ENCODE measurements at places on chromosomes 3 and 15.

- no peak for DNase-seq
These were observed 132.2 kb upstream of the SLC24A5 start for GRCh38 chr15:47988564-47988963.

DNA sequence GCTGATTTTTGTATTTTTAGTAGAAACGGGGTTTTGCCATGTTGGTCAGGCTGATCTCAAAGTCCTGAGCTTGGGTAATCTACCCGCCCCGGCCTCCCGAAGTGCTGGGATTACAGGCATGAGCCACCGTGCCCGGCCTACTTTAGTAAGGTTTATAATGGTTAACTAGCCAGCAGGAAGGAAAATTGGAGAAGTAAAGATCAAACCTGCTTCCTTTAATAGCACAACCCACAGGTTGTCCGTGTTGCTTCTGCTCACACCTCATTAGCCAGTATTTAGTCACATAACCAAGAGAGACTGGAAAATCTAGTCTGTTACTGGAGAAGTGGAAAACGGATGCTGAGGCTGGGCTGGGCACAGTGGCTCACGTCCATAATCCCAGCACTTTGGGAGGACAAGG, 51.9 kb upstream of the TBL1XR1 start:
- DNase-seq: no peak

DNA sequence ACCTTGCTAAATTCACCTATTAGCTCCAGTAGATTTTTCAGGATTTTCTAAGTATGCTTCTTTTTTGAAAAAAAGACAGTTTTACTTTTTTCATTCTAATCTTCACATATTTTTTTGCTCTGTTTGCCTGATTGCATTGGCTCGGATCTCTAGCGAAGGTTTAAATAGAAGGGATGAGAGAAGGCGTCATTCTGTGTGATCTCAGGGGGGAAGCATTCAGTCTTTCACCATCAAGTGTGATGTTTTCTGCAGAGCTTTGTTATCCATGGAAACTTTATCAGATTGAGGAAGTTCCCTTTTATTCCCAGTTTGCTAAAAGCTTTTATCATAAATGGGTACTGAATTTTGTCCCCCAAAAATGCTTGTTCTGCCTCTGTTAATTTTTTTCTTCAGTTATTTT, 120.3 kb downstream of the LRRK1 start:
- DNase-seq: peak; percentile 86

- DNase-seq: peak; percentile 82
These were observed 85.0 kb downstream of the TCF12 start for GRCh38 chr15:57003418-57003817.

DNA sequence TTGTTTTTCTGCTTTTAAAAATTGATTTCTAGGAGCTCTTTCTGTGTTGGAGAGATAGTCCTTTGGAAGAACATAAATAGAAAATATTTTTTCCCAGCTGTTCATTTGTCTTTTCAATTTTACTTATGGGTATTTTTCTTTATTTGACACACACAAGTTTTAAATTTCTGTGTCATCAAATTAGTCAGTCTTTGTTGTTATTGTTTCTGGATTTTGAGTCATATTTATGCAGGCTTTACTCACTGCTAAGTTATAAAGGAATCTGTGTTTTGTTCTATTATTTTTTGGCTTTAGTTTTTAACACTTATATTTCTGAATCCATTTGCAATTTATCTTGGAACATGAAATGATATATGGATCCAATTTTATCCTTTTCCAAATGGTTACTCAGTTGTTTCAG, 5.9 kb upstream of the GHSR start:
- no peak for DNase-seq

DNA sequence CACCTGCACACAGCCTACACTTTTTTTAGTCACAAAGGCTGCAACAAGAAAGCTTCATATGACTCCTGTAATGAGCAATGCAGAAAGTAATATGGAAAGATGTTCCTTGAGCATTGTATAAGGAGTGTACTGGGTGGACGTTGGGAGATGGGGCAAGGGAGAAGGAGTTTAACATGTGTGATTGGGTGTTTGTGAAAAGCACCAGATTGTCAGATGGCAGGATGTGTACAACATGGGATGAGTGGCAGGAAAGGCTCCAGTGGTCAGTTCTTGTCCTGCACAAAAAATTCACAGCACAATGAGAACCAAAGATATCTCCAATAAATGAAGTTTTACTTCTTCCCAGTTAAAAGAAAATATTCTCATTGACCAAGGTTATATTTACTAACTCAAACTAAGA, 255.1 kb downstream of the EPHA3 start:
- no peak for DNase-seq

GRCh38 chr3:104805042-104805441, 561.7 kb upstream of the ALCAM start:
- no peak for DNase-seq

Data from fibroblast of villous mesenchyme (primary cell).